ENCODE measurements at places on chromosomes 2 and 18.

DNA sequence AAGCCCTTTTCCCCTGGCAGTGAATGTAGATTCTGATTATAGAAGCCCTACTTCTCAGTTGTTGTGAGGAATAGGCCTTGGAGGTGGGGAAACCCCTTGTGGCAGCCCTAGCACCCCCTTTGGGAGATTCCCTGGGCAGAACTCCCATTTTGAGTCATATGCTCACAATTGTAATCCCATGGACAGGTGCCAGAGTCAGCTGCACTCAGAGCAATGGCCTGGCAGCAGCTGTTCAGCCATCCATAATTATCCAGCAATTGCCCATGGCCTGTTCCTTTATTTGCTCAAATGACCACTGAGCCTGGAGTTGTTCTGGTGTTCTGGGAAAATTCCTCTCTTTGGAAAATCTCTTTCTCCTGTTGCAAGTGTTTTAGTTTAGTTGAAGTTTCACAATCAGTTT is 71.7 kb downstream of the PTRHD1 start:
- no peak for DNase-seq

- no peak for DNase-seq
Observed at GRCh38 chr2:241866790-241867645, 2.5 kb upstream of the RTP5 start.

- peak; percentile 17 for DNase-seq
Observed at GRCh38 chr2:73700661-73701447, 36.3 kb downstream of the TPRKB start.

- DNase-seq = no peak
Observed at GRCh38 chr2:206075113-206075512, 10.9 kb downstream of the INO80D start.

- DNase-seq = no peak
Observed at GRCh38 chr2:165601928-165602521, 132.5 kb downstream of the CSRNP3 start.

DNA sequence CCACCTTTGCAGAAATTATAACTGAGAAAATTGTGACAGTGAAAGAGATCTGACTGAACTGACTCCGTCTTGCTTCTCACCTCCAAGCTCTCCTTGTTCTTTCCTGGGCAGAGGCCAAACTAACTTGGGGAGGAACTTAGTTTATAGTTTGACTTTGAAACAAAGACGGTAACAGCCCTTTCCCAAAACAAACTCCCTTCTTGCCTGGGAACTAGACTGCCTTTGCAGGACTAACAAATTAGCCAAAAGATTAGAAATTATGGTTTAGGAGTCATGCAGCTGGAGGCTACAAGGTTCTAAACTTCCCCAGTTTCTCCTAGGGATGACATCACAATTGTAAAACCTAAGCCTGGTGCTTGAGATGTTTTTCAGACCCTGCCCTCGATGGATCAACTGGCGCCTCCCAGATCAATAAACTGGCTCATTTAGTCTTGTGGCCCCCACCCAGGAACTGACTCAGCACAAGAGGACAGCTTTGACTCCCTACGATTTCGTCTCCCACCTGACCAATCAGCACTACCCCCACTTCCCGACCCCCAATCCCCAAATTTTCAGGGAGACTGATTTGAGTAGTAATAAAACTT is 137.7 kb downstream of the ALPK2 start:
- no peak for DNase-seq

- no peak for DNase-seq
Observed at GRCh38 chr2:218872645-218873358, 7.8 kb upstream of the WNT10A start.

DNA sequence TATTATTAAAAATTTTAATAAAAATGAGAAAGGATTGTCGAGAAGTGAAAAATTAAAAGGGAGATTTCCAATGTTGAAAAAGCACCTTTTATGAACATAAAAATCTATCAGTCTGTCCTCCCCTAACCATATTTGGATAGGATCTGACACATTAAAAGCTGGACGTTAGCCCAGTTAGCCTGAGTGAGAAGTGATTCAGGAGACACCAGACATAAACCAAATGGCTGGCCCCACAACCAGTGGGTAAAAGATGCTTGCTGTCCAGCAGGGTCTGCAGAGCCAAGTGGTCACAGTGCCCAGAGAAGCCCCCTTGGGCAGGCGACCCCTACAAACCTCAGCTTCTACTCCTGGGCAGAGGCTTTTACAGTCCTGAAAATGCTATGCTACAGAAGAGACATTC is 253.8 kb upstream of the LYPD1 start:
- DNase-seq = no peak

GRCh38 chr2:12774395-12774727 is 57.6 kb downstream of the TRIB2 start:
- DNase-seq = no peak

- peak; percentile 80 for DNase-seq
Observed at GRCh38 chr2:195561116-195561921, 95.7 kb upstream of the SLC39A10 start.

- DNase-seq = peak; percentile 42
Observed at GRCh38 chr18:25896178-25896780, 194.1 kb downstream of the SS18 start.

GRCh38 chr18:68707646-68708045 is 7.3 kb downstream of the TMX3 start:
- no peak for DNase-seq

GRCh38 chr2:133378928-133379549 is 189.2 kb downstream of the NCKAP5 start:
- DNase-seq = no peak

- no peak for DNase-seq
Observed at GRCh38 chr2:204529795-204530463, 15.3 kb upstream of the PARD3B start.

GRCh38 chr2:138814123-138814898 is 34.1 kb upstream of the NXPH2 start:
- peak; percentile 90 for DNase-seq

GRCh38 chr2:96702098-96702785 is 37.6 kb downstream of the LMAN2L start:
- no peak for DNase-seq

DNA sequence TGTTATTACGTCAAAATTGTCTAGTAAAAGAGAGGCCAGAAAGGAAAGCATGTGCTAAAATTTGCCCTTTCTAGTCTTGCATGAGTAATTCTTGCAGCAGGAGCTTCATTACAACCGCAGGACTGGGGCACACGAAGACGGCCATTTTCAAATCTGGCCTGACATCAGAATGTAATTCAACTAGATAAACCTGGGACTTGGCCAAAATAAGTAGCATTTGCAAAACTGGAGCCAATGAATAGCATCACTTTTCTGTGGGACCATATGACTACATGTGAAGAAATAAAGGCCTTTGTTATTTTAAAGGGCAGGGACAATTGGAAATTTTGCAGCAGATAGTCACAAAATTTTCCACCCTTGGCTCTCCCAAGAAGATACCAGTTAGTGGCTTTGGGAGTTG is 3.0 kb upstream of the FZD7 start:
- DNase-seq = no peak

DNA sequence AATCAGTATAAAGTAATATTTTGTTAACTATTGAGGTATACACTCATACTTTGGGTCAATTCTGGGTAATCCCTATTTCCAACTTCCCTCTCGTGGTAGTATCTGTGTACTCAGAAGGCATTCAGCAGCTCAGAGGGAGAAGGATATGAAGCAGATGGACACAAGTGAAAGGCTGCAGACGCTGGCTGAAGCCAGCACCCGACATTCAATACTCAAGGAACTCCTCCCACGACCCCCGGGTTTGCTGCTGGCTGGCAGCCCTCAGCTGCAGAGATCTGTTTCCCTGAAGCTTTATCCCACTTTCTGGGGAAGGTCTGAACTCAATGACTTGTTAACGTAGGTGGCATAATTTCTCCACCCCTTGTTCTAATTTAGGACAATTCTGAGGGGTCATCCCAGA is 847.3 kb upstream of the SOX11 start:
- DNase-seq = no peak

DNA sequence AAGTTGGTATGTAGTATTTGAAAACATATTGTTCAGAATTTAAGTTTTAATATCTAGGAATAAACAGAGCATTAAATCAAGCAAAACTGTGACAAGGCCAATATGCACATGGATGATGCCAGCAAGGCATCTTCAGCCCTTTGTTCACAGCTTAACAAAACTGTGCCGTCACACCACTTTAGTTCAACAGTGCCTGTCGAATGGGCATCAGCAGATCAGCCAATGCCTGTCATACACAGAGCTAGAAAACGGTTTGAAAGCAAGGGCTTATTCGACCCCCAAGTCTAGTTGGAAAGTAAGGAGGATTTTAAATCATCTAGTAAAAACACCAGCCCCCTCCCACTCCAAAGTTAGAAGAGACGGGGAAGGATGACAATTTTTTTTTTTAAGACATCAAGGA is 16.7 kb downstream of the ZEB2 start:
- DNase-seq = no peak

DNA sequence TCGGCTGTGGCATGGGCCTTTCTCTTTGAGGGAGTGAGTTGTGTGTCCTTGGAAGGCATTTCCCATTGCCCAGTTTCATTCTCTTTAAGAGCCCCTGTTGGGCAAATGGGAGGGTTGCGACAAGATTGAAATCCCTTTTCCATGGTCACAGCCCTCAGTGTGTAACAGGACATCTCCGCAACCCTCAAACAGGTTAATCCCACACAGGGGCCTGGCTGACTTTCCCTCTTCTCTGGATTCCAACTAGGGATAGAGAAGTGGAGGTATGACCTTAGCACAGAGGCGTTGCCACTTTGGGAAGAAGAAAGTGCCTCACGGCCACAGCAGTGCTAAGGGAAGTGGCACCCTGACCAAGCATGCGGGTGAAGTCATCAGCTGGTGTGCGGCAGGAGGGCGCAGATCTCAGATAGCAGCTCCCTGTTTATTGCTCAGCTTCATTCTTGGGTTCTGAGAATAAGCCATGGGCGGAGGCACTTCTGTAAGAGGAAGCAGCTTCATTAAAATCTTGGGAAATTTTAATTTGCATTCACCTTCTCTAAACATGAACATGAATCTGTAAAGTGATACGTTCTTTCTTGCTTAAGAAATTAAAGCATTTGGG is 256.5 kb downstream of the GBX2 start:
- DNase-seq = no peak

DNA sequence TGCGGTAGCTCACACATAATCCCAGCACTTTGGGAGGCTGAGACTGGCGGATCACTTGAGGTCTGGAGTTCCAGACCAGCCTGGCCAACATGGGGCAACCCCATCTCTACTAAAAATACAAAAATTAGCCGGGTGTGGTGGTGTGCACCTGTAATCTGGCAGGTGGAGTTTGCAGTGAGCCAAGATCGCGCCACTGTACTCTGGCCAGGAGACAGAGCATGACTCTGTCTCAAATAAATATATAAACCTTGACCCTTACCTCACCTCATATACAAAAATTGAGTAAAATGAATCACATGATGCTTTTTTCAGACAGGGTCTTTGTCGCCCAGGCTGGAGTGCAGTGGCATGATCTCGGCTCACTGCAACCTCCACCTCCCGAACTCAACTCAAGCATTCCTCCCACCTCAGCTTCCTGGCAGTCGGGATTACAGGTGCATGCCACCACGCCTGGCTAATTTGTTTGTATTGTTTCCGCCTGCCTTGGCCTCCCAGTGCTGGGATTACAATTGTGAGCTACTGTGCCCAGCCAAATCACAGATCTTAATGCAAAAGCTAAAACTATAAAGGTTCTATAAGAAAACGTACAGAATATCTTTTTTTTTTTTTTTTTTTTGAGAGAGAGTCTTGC is 25.3 kb downstream of the XPO1 start:
- DNase-seq = no peak

- DNase-seq = no peak
Observed at GRCh38 chr2:214740867-214741395, 68.6 kb downstream of the BARD1 start.

- no peak for DNase-seq
Observed at GRCh38 chr2:150607390-150607811, 119.9 kb upstream of the RND3 start.

DNA sequence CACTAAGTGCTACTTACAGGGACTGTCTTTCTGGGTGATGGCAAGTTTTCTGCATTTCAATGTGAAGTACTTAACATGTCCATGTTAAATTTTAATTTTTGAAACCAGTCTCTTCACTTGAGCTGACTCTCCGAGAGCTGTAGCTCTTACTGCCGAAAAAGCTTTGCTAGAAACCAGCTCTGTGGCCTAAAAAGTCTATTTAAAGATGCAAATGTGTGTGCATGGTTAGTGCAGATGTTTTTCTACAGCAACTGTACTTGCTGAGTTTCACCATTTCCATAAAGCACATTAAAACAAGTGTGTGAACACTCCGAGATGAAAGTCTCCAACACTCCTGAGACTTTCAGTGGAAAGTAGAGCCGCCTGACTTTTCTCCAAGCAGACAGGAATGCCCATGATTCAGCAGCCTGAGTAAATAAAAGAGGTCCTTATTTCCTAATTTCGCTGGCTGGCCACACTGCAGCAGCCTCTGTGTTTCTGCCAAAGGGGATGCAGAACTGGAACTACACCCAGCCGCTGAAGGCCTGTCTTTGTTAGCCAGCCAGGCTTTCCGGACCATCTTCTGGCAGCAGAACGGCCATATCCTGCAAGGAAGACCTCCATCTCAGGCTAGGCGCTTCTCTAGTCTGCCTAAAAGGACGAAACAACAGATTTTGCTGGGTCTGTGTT is 121.2 kb downstream of the ZNF521 start:
- DNase-seq = peak; percentile 42

DNA sequence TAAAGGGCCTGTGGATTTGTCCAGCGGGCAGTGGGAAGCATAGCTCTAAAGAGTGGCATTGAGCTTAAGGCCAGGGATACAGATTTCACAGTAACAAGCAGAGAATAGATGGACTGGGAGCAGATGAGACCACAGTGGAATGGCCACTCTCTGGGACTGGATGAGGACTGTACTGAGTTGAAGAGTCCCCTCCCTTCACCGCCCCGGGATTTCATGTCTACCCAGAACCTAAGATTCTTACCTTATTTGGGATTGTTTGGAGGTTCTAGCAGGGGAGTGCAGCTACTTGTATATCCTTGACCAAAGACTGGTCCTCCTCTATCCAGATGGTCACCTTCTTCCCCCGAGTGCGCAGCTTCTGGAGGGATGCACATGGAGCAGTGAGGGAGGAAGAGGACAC is 28.0 kb upstream of the EFEMP1 start:
- no peak for DNase-seq

DNA sequence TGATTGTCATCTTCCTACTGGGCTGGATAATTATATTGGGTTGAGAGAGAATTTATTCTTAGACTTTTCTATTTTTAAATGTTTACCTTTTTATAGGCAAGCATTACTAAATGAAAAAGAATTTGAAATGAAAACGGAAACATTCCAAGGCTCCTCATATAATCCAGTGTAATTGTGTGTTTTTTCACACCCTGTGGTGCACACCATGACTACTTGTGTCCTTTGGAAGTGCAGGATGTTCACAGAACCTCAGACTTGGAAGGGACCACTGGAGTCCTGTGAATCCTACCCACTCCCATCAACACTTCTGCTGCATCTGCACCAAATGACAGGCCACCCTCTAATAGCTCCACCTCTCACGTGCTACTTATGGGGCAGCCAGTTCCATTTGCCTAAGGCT is 48.0 kb downstream of the NAT8 start:
- no peak for DNase-seq

Data from inflammatory macrophage (primary cell).